ENCODE measurements at places on chromosomes 4 and X.

DNA sequence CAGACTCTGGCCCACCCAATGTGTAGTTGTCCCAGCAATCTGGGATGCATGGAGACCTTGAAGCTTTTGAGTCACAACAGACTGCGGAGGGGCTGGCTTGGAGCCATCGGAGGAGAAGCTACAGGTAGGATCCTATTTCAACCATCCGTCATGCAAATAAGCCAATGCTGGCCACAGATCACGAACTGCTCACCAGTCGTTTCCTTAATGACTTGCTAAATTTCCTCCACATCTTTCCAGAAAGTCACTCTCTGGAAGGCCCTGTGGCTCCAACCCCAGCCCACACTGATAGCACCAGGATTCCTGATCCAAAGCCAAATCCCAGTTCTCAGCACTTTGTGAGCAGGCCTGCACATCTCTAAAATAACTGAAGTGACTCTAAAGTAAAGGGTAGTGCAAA, 321.3 kb downstream of the RAB28 start:
- DNase-seq = no peak

DNA sequence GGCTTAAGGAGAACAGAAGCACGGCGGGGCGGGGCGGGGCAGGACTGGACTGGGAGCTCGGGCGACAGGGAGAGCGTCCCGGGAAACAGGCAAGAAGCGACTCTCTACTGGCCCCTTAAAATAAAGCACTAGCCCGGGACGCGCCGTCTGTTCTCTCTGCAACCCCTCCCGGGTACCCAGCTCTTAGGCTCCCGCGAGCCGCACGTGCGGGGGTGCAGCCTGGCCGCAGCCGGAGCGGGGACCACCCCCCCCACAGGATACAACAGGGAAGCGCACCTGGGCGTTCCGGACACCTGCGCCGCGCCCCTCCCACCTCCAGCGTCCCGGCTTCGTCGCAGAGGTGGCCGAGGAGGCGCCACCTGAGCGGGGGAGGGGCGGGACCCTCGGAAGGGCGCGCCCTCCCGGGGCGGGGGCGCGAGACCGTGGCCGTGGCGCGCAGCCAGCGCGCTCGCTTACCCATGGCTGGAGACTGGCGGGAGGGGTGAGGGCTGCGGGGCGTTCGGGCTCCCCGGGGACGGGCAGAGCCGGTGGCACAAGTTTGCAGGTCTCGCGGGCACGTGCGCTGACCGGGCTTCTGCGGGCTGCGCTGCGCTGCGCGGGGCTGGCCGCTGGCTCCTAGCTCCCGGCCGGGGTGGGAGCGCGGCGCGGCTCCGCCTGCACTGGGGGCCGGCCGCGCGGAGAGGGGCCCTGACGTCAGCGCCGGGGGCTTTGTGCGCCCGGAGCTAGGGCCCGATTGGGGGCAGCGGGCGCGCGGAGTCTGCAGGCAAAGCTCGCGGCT, 91.5 kb downstream of the GEMIN8 start:
- peak; percentile 19 for DNase-seq

DNA sequence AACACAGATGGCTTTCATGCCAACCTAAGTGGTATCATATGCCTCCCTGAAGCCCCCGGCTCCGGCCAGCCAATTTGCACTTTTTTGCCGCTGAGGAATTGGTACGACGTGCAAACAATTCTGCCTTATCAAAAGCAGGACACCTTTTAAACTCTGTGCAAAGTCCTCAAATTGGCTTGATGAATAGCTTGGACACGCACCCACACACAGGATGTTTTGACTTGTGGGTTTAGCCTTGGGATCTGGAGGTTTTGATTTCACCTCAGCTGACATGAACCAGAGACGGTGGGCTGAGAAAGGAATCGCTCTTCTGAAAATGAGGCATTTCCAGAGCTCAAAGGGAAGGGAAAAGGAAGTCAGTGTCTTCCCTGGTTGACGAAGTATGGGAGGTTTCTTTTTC, 110.8 kb upstream of the SHOX start:
- DNase-seq = no peak

- DNase-seq = no peak
Measured at GRCh38 chr4:143437937-143438336, 75.6 kb upstream of the SMARCA5 start.

DNA sequence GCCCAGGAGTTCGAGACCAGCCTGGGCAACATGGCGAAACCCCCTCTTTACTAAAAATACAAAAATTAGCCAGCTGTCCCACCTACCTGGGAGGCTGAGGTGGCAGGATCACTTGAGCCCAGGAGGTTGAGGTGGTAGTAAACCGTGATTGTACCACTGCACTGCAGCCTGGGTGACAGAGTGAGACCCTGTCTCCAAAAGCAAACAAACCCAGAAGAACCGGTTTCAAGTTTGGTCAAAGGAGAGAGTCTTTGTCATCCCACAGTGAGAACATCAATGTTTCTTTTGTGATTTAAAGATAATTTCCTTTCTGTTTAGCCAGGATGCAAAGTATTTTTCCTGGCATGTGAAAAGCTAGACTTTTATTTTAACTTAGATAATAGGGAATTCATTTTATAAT, 26.7 kb downstream of the PDK3 start:
- DNase-seq = no peak

- DNase-seq = no peak
Measured at GRCh38 chrX:43148305-43148704, 370.3 kb upstream of the PPP1R2C start.

DNA sequence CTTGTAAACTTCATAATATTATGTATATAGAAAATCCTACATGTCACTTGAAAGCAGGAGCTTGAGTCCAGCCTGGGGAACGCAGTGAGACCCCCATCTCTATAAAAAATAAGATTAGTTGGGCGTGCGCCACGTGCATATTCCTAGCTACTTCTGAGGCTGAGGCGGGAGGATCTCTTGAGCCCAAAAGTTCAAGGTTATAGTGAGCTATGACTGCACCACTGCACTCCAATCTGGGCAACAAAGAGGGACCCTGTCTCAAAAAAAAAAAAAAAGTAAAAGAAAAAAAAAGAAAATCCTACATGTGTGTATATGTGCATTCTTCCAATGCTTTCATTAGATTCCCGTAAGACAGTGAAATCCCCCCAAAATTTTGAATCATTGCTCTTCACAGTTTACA, 1.7 kb downstream of the SEC31A start:
- no peak for DNase-seq

DNA sequence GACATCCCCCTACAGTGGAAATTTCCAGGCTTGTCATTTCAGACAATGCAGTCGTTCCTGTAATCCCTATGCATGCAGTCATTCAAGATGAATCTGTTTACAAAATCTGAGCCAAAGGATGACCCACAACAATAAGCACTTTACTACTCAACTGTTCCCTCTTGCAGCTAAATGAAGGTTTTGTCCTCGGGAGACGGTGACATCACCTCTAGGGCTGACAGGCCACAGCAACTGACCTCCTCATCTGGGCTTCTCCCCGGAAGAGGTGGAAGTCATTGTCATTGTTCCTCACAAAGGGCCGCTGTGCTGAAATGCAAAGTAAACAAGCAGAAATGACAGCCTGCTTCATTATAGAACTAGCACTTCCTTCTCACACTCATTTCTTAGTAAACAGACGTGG, 29.2 kb downstream of the CLRN2 start:
- DNase-seq = peak; percentile 17

DNA sequence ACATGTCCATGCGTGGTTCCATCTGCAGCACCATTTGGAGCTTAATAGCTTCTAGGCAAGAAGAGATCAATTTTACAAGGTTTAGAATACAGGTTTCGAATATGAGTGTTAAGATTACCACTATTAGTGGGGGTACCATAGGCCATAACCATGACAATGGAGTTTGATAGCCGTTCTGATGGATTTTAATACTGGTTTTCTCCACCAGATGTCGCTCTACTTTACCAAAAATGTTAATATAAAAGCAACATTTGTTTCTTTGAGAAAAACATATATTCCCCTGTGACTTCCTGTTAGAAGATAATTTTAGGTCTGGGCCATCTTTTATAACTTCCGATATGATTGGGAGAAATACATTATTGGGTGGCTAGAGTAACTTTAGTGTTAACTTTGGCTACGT, 499.7 kb upstream of the POU3F4 start:
- no peak for DNase-seq

DNA sequence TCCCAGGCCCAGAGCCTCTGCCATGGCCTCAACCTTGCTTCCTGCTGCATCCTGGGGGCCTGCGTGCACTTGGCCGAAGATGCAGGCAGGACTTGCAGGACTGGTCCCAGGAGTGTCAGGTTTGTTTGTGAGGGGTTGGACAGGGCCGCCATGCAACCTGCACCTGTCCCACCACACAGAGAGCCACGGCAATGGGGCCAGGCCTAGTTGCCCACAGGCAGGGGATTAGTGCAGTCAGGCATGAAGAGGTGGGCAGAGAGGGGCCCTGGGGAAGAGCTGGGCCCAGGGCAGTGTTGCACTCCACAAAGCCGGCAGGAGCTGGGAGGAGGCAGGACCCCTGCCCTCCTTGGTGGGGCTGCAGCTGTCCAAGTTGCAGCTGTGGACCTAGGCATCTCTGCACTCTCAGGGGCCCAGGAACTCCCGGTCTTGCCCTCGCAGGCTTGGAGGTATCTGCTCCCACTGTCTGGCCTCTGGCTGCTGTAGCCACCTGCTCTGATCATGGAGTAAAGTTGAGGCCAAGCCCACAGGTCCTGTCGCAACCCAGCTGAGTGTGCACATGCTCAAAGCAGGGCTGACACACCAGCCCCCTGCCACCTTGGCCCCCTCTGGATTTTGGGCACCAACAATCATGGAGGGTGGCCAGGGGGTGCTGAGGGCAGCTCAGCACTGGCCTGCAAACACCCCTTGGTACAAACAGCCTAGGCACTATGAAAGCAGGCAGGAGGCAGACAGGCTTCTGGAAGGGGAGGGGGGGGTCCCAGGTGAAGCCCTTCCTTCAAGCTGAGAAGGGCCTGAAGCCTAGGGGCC, 190.4 kb upstream of the PCDH10 start:
- DNase-seq = no peak

- no peak for DNase-seq
Measured at GRCh38 chr4:158102904-158103303, 69.9 kb downstream of the GASK1B start.

GRCh38 chrX:154378059-154378798, 866 bp upstream of the EMD start:
- DNase-seq = peak; percentile 61

DNA sequence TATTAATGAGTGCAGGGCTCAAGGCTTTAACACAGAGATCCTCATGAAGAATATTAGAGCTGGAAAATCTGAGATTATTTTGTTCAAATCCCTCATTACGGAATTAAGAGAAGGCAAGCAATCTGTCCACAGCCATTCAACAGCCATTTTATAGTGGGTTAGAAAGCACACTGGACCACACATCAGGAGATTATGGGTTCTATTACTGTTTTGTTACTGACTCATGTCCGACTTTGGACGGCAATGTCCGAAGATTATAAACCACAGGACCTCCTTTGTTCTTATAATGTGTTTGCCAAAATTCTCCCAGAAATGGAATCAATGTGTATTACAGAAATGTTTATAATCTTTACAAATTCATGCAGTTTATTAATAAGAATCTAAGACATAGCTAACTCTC, 8.1 kb downstream of the LAMTOR3 start:
- no peak for DNase-seq

DNA sequence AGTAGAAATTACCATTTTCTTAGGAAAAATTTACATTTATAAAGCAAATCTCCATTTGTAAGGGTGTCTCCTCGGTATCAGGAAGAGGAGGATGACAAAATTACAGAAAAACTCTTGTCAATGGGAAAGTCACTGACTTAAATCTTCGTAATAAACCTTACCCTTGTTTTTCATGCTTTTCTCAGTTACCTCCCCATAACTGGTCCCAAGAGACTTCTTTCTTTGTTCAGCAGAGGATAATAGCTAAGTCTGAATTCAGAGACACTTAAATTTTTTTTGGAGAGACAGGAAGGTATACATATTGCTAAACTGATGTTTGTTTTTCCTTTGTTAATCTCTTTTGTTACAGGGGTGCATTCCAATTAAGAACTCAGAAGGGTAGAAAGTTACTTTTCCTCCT, 125.5 kb upstream of the JADE1 start:
- DNase-seq = no peak

DNA sequence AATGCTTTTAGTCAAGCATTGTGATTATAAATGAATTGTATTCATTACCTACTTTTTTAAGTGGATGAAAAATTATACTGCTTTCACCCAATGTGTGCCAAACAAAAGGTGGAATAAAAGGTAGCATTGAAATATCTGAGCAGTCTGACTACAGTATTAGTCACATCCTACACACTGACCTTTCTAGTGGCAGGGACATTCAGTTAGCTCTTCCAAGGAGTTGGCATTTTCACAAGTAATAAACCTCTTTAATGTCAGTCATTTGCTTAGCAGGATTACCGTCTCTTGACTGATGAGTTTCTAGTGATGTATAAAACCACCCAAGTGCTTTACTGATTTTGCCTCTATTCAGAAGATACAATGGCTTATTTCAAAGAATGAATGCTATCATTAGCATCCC, 687.9 kb downstream of the ARAP2 start:
- DNase-seq = no peak

DNA sequence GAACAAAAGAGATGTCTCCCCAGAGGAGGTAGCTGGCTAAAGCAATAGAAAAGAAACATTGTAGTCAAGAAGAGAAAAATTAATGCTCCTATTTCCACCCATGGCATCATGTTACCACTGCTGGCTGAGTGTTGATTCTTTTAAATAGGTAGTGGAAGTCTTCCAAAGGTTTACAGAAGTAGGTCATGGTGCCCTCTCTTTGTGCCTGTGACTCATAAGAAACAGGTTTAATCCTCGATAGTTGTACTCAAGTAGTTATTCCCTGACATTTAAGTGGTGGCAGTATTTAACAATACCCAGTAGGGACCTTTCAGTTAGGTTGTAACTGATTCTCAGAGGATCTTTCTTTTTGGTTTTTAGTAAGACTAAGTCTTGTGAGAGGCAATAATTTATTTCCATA, 247.8 kb downstream of the TEX13A start:
- no peak for DNase-seq

GRCh38 chr4:89586864-89587263, 250.1 kb downstream of the SNCA start:
- no peak for DNase-seq

- no peak for DNase-seq
Measured at GRCh38 chrX:112844250-112844649, 3.6 kb upstream of the AMOT start.

DNA sequence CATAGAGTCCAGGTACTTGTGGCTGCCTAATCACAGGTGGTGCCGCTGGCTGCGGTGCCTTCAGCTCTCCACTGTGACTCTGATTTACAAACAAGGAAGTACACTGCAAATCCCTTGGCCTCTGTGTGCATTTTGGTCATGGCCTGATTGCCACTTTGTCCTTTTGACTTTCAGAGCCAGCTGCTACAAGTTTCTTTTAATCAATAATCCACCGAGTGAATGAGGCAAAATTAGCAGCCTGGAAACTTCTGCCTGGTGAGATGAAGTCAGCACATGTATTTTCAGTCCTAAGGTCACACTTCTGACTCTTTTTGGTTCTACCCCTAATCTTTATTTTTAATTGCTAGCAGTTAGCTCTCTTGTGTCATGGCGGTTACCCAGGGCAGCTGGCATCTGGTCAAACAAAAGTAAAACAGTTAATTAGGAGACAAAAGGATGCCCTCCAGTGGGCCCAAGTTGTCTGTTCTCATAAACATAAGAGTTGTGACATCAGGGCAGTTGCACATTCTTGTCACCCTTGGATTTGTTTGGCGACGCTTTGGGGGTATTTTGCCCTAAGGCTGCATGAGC, 62.3 kb upstream of the LNX1 start:
- DNase-seq = peak; percentile 38

- DNase-seq = no peak
Measured at GRCh38 chr4:166121897-166122296, 248.9 kb downstream of the TLL1 start.

- no peak for DNase-seq
Measured at GRCh38 chr4:182113779-182114178, 129.4 kb upstream of the TENM3 start.

- no peak for DNase-seq
Measured at GRCh38 chrX:108442901-108443464, 3.3 kb downstream of the COL4A5 start.

All from transverse colon (tissue), 4 donors.